ENCODE measurements at places on chromosomes 16 and 17.
A peak's percentile ranks its signal among the peaks of the same experiment; 100 is the strongest.

- DNase-seq, result no peak
These were observed 21.2 kb upstream of the HOXB9 start for GRCh38 chr17:48647103-48647962.

- DNase-seq, result no peak
These were observed 32.1 kb downstream of the ABR start for GRCh38 chr17:1147664-1148063.

- no peak for DNase-seq
These were observed at the start of gene MED13 for GRCh38 chr17:62064791-62065563. TSS of gene MED13 (minus strand) at chr17:62065278. CDS start at chr17:62065205, 73 bp downstream.

GRCh38 chr17:50168319-50168718 lies 2.5 kb downstream of the SGCA start:
- no peak for DNase-seq

DNA sequence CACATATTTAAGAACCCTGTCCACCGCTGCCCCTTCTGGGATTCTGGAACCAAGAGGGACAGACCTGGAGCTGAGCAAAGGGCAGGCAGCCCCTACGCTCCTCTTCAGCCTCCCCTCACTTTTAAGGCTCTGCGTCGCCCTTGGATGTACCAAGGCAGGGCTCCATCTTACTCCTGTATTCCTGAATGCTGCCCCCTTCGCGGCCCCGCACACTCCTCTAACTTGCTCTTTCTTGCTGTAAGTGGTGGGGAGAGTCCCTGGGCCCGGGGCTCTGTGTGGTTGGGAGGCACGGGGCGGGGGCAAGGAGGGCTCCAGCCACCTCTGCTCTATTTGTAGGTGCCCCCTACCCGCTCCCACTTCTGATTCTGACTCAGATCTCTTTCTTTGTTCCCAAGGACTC lies 1.2 kb downstream of the TNS4 start:
- no peak for DNase-seq

DNA sequence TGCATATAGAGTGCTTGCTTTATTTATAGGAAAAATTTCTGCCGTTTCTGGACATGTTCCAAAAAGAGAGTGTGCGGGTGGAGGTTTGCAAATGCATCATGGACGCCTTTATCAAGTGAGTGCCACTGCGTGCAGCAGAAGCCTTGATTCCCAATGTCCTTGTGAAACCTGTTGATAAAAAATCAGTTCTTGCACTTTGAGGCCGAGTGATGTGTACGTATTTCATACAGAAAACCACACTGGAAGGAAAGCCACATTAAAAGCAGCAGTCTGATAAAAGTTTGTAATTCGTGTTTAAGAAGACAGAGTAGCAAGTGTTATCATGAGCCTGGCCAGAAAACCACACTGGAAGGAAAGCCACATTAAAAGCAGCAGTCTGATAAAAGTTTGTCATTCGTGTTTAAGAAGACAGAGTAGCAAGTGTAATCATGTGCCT lies 78.0 kb downstream of the KNOP1 start:
- no peak for DNase-seq

GRCh38 chr16:74451951-74452758 lies 30.9 kb upstream of the CLEC18B start:
- DNase-seq, result no peak

- DNase-seq, result no peak
These were observed 23.8 kb downstream of the CMIP start for GRCh38 chr16:81468269-81468902.

GRCh38 chr16:23700509-23700908 lies 12.5 kb downstream of the ERN2 start:
- no peak for DNase-seq

GRCh38 chr16:68031951-68032350 lies 8.9 kb downstream of the DUS2 start:
- DNase-seq, result no peak

- no peak for DNase-seq
These were observed 4.6 kb downstream of the CFAP20 start for GRCh38 chr16:58124601-58124915.

DNA sequence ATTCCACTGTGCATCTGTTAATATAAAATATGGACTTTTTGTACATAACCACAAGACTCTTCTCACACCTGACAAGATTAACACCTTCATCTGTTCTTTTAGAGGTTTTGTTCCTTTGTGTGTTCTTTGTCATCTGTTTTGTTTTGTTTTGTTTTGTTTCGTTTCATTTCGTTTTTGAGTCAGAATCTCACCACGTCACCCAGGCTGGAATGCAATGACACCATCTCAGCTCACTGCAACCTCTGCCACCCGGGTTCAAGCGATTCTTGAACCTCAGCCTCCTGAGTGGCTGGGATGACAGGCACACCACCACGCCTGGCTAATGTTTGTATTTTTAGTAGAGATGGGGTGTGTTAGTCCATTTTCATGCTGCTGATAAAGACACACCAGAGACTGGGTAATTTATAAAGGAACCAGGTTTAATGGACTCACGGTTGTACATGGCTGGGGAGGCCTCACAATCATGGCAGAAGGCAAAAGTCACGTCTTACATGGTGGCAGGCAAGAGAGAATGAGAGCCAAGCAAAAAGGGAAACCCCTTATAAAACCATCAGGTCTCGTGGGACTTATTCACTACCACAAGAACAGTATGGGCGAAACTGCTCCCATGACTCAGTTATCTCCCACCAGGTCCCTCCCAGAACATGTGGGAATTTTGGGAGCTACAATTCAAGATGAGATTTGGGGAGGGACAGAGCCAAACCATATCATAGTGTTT lies 22.3 kb downstream of the C16orf90 start:
- no peak for DNase-seq

GRCh38 chr17:51722994-51723393 lies 435.5 kb downstream of the CA10 start:
- no peak for DNase-seq

DNA sequence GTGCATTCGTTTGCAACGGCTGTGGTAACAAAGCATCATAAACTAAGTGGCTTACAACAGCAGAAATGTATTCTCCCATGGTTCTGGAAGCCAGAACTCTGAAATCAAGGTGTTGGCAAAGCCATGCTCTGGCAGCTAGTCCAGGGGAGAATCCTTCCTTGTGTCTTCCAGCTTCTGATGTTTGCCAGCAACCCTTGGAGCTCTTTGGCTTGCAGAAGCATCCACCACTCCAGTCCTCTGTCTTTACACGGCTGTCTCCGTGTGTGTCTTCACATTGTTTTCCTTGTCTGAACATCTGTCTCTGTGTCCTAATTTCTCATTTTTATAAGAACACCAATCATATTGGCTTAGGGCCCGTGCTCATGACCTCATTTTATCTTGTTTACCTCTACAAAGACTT lies 265.3 kb upstream of the HSBP1 start:
- no peak for DNase-seq

DNA sequence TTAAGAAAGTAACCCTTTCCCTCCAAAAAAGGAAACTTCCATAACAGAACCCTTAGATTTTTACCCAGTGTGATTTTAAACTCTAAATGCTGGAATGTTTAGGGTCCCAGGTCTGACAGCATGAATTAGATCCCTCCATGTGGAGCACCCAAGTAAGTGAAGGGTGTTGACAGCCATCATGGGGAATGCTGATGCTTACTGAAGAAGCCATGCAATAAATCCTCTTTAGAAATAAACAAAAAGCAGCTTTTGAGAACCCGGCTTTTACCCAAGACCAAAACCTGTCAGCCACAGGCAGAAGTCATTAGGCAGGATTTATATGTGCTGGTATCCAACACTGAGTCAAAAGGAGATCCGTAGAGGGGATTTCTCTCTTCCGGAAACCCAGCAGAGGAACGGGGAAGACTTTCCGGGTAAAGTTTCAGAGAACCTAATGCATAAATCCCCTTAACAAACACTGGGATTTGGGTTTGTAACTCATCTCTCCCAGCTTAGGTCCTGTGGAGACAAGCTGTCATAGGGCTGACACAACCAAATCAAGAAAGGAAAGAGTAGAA lies 287.5 kb downstream of the IRX3 start:
- DNase-seq, result no peak

- no peak for DNase-seq
These were observed 13.6 kb upstream of the PPM1D start for GRCh38 chr17:60586288-60586974.

DNA sequence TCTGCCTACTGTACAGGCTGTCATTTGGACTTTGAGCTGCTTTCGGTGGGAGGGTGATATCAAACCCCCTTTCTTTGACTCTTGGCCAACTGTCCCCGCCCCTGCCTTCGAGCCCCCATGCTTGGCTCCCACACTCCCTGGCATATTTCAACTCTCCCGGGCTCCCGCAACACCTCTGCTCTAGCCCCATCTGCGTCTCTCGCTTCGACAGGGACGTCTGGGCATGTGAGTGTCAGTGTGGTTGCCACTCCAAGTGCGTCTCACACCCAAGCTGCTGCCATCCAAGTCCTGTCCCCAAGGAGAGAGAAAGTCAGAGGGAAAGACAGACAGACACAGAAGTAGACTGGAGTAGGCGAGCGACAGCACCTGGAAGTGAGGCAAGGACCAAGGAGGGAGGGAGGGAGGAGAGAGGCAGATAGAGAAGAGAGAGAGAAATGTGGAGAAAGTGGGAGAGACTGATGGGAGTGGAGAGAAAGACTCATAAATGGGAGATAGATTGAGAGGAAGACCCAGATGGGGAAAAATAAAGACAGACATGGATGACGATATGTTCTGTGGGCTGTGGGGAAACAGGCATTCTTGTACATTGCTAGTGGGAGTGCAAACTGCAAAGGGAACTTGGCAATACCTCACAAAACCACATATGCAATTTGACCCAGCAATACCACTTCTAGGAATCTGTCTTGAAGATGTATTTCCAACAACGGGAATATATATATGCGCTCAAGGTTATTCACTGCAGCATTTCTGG lies 11.8 kb downstream of the STARD3 start:
- no peak for DNase-seq

- no peak for DNase-seq
These were observed 145.6 kb downstream of the AATF start for GRCh38 chr17:37094391-37094790.

- DNase-seq, result no peak
These were observed 15.7 kb downstream of the UBALD1 start for GRCh38 chr16:4599037-4599436.

DNA sequence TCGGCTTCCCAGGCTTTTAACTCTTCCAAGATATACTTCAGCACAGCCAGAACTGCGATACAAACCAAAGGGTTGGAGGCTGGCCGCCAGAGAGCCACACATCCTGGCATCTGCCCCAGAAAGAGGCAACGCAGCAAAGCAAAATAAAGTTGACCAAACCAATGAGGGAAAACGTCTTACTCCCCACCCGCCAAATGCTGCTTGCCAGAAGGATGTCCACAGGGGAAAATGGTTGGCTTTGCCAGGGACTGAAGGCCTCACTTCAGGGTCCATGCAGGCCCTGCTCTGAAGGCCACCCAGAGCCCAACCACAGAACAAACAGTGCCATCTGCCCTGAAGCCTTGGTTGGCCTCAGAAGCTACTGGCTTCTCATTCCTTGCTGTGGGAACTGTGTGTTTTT lies 15.0 kb downstream of the CACNG1 start:
- DNase-seq, result no peak

GRCh38 chr16:4698321-4699045 lies 5.1 kb downstream of the NUDT16L1 start:
- no peak for DNase-seq

DNA sequence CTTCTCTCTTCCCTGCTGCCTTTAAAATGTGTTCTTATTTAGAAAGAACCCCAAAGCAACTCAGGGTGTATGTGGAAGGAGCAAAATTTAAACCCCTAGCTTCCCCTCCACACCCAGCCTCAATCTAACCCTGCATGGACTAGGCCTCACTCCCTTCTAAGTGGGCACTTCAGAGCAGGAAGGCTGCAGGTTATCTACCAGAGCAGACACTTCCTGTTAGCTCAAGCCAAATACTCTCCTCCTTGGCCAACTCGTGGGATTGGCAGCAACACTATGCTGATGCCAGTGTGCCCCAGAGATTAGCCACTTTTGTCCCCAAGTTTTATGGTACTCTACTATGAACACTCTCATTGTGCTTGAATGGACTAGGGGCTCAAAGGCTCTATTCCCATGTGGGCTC lies 35.6 kb downstream of the CCDC42 start:
- no peak for DNase-seq

DNA sequence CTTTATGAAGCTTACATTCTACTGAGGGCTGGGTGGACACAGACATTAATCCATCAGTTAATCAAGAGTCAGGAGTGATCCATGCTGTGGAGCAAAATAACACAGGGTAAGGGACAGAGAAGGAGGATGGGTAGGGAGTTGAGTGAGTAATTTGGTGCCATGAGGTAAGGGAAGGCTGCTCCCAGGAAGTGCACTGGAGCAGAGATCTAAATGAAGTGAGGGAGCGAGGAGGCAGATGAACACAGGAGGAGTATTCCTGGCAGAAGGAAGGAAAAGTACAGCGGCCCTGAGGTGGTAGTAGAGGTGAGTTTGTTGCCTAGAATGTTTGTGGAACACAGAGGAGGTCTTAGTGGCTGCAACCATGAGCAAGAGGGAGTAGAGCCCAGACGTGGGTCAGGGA lies 34.8 kb downstream of the ASIC2 start:
- no peak for DNase-seq

GRCh38 chr17:4908301-4908700 lies 5.4 kb upstream of the CHRNE start:
- DNase-seq, result peak; percentile 28

DNA sequence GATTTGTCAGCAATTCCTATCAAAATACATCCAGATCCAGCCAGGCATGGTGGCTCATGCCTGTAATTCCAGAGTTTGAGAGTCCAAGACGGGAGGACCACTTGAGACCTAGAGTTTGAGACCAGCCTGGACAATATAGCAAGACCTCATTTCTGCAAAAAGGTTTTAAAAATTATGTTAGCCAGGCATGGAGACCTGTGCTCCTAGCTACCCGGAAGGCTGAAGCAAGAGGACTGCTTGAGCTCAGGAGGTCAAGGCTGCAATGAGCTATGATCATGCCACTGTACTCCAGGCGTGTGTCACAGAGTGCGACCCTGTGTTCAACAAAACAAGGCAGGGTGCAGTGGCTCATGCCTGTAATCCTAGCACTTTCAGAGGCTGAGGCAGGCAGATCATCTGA lies 215.2 kb downstream of the CPPED1 start:
- no peak for DNase-seq

- DNase-seq, result no peak
These were observed 187.0 kb downstream of the BCAS3 start for GRCh38 chr17:60864708-60865005.

DNA sequence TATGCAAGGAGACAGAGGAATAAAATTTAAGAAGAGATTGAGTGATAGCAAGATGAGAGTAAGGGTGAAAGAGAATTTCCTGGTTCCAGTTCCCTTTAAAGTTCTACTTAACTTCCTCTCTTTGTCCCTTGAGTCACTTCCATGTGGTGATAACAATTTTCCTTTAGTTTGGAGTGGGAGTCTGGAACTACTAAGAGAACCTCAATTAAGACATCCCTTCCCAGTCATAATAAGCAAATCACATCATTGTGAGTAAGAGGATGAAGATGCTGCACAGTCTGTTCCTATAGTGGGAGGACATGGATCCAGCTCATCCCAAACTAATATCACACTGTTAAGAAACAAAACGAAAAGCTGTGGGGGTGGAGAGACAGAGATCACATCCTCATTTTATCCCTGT lies 24.4 kb downstream of the TBX21 start:
- no peak for DNase-seq

DNA sequence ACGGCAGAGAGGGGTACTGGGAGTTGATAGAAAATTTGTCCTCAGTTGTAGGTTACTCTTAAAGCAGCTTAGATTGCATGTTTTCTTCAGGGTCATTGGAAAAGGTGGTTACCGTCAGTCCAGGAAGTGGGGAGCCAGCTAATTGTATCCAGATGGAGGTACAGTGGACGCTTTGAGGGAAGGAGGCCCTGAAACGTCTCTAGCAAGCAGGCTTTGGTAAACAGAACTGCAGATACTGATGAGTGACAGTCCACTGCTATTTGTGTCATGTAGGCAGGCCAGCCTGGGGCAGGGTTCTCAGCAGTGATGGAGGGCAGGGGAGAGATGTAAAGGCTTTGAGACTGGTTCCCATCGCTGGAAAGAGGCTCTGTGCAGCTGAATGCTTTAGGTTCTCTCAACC lies 30.2 kb upstream of the ST6GALNAC1 start:
- no peak for DNase-seq
